Epithelial cell of prostate (primary cell): ENCODE measurements at places on chromosomes 7 and 10.

- no peak for DNase-seq
These were observed 672.0 kb upstream of the NRP1 start for GRCh38 chr10:34006471-34006870.

- peak; percentile 97 for DNase-seq
These were observed 17.7 kb downstream of the ADAM8 start for GRCh38 chr10:133258818-133259601.

GRCh38 chr10:94358480-94358879 lies 4.3 kb downstream of the NOC3L start:
- peak; percentile 16 for DNase-seq

DNA sequence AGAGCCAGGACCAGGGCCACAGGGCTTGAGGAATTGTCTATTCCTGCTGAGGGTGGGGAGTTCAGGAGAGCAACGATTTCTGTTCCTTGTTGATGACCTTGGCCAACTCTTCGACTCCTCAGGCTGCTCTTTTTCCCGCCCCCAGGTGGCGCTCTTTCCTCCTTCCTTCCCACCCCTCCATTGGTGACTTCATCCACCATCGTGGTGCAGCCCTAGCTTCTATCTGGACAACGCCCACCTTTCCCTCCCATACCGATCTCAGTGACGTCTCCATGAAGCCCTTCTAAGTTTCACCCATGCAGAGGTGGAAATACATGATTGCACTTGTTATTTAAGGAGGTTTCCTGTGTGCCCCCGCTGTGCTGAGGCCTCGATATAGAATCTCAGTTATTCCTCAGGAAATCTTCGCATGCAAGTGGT lies 22.1 kb upstream of the CARD11 start:
- DNase-seq = no peak

DNA sequence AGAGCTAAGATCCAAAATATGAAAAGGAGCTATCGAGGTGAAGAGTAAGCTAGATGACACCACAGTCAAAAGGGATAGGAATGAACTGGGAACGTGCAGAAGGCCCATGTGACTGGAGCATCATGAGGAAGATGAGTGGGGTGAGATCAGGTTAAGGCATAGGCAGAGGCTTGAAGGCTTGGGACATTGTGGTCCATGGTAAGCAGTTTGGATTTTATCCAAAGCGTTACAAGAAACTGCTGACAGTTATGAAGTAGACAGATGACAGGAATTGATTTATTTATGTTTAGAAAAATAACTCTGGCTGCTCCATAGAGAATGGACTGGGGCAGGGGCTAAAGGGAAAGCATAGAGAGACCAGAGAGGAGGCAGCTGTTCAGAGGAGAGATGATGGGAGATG lies 18.1 kb upstream of the PANK1 start:
- no peak for DNase-seq

DNA sequence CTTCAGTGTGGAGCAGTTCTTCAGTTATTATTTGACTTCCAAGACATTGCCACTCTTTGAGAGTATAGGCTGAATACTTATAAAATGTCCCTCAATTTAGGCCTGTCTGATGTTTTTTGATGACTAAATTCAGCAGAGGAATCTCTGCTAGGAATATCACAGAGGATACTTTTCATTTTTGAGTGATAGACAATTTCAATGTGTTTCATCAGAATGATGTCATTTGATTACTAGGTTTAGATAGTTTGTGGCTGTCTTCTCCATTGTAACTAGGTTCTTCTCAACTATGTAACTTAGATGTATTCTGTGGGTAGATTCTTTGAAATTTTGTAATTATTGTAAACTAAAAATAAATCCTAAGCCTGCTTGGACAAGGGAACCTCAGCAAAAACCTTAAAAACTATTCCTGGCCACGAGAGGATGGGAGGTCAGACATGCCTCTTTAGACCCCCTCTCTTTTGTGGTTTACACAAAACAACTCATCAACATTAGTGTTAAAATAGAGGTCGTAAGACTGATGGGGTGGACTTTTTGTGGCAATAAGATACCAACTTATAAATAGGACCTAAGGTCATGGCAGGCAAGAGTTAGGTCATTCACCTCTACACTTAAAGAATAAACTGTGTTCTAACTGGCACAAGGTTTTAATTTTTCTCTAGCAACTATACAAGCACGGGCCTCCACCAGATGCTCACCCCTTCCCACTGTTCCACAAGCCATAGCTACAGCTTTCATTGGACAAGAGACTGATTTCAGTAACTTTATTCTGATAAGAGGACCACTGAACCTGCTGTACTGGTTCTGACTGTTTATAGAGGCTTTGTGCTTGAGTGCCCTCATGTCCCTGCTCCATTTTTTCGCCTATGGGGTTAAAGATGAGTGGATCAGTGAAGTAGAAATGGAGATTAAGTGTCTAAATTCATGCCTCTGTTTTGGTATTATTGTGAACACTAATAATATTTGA lies 33.7 kb downstream of the CYP2C8 start:
- no peak for DNase-seq

- no peak for DNase-seq
These were observed 19.1 kb upstream of the VOPP1 start for GRCh38 chr7:55591282-55591931.

- DNase-seq = no peak
These were observed 13.8 kb upstream of the INPP5A start for GRCh38 chr10:132523561-132524442.

DNA sequence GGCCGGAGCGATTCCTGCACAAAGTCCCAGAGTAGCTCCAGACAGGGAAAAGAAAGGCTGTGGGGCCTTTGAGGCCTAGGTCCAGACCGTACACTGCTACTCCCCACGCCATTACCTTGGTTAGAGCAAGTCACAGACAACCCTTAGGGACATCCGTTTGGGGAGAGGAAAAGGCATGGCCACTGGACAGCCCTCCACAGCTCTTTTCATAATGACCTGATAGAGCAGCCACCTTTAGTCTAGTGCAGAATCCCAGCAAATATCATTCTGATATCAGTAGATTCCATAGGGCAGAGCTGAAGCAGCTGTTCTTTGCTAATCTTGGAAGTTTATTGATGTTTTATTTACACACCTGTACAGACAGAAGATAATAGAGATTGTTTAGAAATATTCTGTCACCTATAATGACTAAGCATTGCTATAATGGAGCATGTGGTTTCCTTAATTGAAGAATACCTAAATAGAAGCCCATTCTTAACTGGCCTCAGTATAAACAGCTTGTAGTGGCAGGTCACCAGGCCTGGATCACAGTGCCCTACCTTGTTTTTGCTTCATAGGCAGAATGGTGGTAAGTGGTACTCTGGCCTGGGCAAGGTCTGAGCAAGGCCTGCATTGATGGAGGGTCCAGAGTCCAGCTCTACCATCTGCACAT lies 27.9 kb downstream of the OGDH start:
- DNase-seq = no peak

DNA sequence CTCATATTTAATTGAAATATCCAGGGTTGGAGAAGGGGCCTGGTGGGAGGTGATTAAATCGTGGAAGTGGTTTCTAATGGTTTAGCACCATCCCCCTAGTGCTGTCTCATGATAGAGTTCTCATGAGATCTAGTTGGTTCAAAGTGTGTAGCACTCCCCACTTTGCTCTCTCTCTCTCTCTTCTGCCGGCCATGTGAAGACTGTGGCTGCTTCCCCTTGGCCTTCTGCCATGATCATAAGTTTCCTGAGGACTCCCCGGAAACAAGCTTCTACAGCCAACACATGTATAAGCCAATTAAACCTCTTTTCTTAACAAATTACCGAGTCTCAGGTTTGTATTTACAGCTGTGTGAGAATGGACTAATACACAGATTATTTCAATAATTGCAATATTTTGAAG lies 305.8 kb upstream of the KCND2 start:
- DNase-seq = no peak

DNA sequence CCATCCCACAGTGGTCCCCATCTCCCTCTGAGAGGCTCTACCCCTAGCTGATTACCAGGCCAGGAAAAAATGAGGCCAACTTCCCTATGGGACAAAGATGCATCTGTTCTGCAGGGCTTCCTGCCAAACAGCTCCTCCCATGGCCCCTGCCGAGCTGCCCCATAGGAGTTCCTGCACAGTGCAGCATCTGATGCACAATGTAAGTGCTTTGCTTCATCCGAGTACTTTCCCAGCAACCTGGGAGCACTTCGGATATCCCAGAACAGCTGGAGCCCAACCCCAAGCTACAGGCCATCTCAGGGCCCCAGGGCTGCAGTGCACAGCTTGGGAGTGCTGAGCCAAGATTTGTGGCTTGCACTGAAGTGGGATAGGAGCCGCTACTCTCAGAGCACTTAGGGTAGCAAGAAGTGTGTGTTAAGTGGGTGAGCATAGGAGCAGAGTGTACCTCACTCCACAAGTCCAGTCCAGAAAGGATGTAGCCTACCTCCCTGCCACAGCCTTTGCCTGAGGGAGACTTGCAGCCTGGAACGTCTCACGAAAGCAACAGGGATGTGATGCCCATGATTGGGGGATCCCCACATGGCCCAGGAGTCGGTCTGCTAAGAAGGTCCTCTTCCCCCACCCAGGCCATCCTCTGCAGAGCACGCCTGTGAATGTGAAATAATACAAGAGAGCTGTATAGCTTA lies 209.6 kb upstream of the VWC2 start:
- DNase-seq = no peak

DNA sequence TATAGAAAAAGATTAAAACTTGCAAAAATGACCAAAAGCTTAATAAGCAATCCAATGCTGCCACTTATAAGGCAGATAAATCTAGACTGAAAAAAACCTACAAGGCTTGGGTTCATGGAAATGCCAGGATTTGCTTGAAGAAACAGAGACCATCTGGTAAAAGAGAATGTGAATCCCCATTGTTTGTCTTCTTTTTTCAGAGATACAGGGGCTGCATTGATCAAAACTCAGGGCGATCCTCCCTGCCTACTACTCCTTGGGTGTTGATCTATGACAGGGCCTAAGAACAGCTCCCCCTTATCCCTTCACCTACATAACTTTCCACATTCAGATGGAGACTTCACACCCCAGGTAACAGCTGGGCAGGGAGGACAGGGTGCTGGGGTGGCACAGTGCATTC lies 3.3 kb upstream of the TSGA13 start:
- DNase-seq = no peak

- DNase-seq = no peak
These were observed 7.4 kb upstream of the LRRC18 start for GRCh38 chr10:48946891-48947500.

DNA sequence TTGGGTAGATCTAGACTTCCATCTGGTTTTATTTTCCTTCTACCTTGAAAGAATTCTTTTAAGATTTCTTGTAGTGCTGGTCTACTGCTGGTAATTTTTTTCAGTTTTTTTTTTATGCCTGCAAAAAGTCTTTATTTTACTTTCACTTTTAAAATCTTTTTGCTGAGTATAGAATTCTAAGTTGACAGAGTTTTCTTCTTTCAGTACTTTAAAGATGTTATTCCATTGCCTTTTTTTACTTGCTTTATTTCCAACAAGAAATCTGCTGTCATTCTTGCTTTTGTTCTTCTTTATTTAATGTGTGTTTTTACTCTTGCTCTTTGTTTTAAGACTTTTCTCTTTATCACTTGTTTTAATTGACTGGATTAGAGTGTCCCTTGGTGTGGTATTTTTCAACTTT lies 36.1 kb upstream of the HECTD2 start:
- no peak for DNase-seq

- DNase-seq = no peak
These were observed 139.1 kb downstream of the GATA3 start for GRCh38 chr10:8193546-8193945.

- DNase-seq = no peak
These were observed 31.0 kb upstream of the ADRB1 start for GRCh38 chr10:114012650-114013049.

DNA sequence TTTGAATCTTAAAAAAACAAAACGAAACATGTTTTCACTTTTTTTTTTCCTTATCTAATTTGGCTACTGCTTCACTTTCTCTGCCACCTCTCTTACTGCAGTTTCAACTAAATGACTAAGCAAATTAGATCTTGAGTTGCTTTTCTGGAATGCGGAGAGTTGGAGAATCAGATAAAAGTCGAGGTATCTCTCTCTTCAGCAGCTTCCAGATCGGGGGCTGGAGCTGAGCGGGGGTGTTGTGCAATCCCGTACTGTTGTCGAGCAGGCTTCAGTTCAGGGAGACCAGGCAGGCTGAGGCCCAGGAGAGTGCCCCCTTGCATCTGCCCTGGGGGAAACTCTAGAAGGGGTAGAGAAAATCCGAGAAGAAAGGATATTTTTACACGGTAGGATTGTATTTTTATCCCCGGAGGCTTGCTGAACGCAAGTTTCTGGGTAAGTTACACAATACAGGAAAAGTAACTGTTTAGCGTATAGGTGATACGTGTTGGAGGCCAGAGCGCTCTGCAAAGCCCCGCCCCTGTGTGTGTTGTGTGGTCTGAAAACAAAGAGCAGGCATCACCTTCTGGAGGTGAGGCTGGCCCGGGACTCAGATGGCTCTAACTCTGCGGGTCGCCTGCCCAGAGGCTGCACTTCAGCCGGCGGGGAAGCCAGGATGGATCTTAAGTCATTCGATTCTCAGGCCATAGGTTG lies 116.6 kb downstream of the KLF6 start:
- DNase-seq = peak; percentile 60

GRCh38 chr7:50376056-50376820 lies 71.7 kb downstream of the IKZF1 start:
- DNase-seq = no peak

- no peak for DNase-seq
These were observed 454.4 kb downstream of the AUTS2 start for GRCh38 chr7:70052691-70053090.

DNA sequence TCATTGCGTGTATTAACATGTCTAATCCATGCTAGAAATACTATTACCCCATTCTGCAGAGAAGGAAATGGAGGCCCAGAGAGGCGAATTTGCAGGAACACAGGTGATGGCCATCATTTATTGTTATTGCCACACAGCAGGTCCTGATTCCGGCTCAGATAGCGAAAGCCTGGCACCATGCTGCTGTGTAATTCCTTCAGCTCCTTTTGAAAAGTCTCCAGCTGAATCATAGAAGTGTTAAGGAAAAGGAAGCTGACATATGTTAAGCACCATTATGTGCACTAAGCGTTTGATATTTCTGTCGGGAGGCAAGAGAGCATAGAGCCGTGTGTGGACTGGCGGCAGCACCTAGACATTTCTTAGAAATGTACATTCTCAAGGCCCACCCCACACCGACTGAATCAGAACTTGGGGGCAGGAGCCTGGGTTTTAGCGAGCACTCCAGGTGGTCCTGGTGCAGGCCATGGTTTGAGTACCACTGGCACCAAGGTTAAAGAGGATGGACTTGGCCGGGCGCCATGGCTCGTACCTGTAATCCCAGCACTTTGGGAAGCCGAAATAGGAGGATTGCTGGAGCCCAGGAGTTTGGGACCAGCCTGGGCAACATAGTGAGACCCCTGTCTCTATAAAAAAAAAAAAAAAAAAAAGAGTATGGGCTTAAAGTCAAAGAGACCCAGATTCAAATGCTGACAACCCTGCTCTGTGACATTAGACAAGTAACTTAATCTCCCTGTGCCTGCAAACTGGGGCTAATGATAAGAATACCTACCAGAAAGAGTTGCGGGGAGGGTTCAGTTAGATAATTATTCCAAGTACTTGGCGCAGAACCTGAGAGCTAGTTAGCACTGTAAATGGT lies 52.2 kb downstream of the UNC5B start:
- no peak for DNase-seq

GRCh38 chr10:110903280-110904278 lies 15.4 kb downstream of the BBIP1 start:
- DNase-seq = no peak

- DNase-seq = peak; percentile 33
These were observed 163.1 kb upstream of the PLXNA4 start for GRCh38 chr7:132739271-132739955.
